ENCODE measurements at places on chromosomes 7 and 10.

DNA sequence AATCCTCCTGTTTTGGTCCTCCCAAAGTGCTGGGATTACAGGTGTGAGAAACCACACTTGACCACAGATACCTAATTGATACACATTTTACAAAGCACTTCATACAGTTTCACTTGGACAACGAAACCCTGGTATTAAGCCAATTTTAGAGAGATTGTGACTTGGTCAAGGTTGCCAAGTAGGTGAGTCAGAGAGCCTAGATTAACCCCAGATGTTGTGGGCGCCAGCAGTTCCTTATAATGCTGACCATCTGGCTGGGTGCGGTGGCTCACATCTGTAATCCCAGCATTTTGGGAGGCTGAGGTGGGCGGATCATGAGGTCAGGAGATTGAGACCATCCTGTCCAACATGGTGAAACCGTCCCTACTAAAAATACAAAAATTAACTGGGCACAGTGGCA lies 4.9 kb upstream of the PHKG1 start:
- DNase-seq, result no peak

DNA sequence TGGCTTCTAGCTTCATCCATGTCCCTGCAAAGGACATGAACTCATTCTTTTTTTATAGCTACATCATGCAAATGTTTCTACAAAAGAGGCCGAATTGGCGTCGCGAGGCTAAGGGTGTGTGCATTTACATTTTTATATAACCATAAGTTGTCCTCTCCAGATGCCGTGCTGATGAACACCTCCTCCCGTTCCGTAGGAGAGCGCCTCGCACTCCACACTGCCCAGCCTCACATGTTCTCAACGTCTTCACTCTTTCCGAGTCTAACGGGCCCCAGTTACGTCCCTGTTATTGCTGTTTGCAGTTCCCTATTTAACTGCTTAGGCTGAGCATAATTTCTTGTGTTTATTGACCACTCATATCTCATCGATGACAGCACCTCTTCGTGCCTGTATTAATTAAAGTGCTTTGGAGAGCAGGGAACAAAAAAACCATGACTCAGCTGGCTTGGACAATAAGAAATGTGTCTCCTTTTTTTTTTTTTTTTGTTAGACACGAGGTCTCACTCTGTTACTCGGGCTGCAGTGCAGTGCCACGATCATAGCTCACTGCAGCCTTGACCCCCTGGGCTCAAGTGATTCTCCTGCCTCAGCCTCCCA lies 113.5 kb upstream of the SDK1 start:
- DNase-seq, result no peak

- no peak for DNase-seq
These were observed 80.1 kb upstream of the PLXNA4 start for GRCh38 chr7:132656341-132656740.

DNA sequence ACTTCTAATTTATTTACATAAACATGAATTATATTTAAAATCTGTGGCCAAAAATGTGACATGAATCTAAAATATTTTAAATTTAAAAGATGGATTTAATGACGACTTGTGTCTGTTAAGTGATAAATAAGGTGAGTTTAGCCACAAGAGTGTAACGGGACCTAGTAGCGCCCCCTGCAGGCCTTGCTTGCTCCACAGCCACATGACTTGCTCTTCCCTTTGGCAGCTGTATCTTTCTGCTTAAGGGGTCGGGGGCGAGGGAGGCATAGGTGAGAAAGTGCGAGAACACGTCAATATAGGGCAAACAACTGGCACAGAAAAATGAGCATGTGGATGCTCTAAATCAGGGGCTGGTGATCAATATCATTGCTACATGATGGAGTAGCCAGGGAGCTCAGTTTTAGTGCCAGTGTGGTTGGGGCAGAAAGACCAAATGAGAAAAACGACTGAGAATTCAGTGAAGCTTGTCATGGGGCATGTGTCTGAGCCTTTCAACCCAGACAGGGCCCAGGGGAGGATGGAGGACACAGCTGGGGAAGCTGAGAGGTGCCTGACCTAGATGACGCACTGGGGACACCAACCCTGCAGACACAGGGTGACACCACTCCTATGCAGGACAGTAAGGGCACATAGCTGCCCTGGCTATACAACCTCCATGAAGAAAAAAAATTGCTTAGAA lies 49.8 kb downstream of the PAXIP1 start:
- no peak for DNase-seq

- no peak for DNase-seq
These were observed 70.5 kb upstream of the SP4 start for GRCh38 chr7:21357151-21358097.

- no peak for DNase-seq
These were observed 54.8 kb upstream of the PLPP4 start for GRCh38 chr10:120402147-120402766.

GRCh38 chr10:84198206-84198915 lies 4.0 kb downstream of the CDHR1 start:
- DNase-seq, result no peak

DNA sequence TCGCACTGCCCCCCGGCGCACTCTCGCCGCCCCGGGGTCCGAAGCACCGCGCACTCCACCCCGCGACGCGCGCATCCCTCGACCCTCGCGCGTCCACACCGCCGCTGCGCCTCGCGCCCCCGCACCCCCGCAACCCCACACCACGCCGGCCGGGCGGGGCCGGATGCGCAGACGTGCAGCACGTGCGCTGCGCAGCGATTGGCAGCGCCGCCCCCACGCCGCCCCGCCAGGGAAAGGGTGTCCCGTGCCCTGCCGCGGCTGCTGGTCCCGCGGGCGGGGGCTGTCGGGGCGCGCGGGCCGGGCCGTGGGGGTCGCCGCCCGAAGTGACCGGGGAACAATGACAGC lies 53.7 kb upstream of the KDM7A start:
- no peak for DNase-seq

GRCh38 chr10:110414548-110415309 lies 83.0 kb upstream of the DUSP5 start:
- DNase-seq, result no peak

GRCh38 chr7:31934551-31934950 lies 135.7 kb downstream of the PDE1C start:
- no peak for DNase-seq

DNA sequence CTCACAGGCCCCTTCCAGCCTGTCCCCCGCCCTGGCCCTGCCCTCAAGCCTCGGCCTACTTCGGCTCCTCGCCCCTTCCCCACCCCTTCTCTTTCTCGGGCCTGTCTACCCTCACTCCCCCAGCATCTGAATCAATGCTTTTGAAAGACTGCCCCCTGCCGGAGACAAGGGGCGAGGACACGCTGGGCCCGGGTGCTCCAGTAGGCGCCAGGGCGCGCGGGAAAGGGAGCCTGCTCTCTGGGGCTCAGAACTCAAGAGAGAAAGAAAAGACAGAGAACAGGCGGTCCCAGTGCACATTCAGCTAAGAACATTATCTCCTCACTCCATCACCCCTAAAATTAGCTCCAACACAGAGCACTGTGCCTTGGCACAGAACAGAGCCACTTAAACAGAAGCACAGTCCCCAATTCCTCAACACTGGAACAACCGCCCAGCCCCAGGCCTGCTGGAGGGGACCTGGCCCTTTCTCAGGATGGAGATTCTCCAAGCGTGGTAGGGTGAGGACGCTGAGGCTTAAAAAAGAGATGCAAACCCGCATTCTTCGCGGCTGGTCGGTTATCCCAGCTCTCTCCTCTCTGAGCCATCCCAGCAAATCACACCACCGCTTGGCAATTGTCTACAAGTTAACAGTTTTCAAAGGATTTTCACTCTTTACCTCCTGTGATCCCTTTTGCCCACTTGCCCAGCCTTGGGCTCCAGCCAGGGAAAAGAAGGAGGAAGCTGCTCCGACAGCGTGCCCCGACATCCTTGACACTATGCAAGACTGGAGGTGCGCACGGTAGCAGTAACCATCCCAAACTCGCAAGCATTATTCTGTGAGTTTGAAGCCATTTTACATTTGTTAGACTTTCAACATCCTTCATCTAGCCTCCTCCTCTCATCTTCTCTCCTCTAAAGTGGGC lies 2.1 kb downstream of the GIGYF1 start:
- peak; percentile 78 for DNase-seq

GRCh38 chr10:454860-455259 lies 234.6 kb downstream of the DIP2C start:
- no peak for DNase-seq

GRCh38 chr10:2300231-2300630 lies 562.9 kb upstream of the ADARB2 start:
- DNase-seq, result no peak

DNA sequence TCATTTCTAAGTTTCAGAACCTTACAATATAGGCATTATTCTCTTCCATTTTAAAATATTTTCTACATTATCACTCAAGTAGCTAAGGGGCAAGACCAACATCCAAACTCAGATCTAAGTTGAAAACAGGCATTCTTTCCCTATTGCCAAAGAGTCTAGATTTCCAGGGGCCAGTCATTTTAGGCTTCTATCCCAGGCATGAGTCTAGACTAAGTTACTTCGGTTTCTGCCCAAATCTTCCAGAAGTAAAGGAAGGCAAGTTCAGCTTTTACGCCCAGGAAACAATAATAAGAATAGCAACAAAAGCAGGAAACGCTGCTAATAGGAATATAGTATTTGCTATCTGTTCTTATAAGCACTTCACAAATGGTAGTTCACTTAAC lies 189.9 kb downstream of the DGKI start:
- no peak for DNase-seq

- peak; percentile 64 for DNase-seq
These were observed 43.6 kb downstream of the THNSL1 start for GRCh38 chr10:25059990-25060389.

- no peak for DNase-seq
These were observed 299.6 kb downstream of the INHBA start for GRCh38 chr7:41403291-41403690.

GRCh38 chr10:118956802-118957442 lies 72.6 kb upstream of the NANOS1 start:
- no peak for DNase-seq

DNA sequence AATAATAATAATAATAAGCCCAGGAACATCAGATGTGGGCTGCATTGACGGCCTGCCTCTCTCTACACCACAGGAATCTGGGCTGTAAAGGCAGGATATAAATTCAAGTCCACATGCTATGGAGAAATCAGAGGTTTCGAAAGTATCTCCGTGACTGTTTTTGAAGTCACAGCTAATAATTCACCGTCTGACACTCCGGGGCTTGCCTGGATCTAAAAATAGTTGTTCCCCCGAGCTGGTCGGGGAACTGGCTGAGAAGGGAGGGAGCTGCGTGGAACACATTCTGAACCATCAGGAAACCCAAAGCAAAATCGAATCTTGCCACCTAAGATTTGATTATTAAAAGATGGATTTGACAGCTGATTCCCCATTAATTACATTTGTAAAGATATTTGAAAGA lies 35.4 kb downstream of the KLF6 start:
- DNase-seq, result no peak

- DNase-seq, result peak; percentile 67
These were observed 9.5 kb downstream of the FAM241B start for GRCh38 chr10:69639291-69640195.

GRCh38 chr7:83739527-83739926 lies 90.6 kb upstream of the SEMA3E start:
- DNase-seq, result no peak

DNA sequence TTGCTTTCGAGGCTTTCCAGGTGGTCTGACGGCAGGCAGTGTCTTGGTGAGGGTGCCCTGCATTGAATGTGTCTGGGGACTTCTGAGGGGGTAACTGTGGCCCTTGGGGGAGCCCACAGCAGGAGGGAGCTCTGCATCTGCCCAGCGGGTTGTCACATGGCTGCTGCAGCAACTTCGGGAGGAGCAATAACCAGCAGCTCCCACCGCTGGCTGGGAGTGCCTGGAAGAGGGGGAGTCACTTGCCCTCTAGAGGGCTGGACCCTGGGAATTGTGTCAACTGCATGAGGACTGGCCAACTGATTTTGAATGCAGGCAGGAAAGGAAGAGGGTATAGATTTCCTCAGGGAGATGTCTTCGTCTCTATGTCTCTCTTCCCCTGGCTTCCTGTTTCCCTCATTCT lies 26.4 kb downstream of the C10orf120 start:
- DNase-seq, result no peak

GRCh38 chr10:78588194-78588811 lies 480.5 kb upstream of the ZMIZ1 start:
- DNase-seq, result no peak

GRCh38 chr7:157228864-157229422 lies 90.2 kb downstream of the UBE3C start:
- no peak for DNase-seq

DNA sequence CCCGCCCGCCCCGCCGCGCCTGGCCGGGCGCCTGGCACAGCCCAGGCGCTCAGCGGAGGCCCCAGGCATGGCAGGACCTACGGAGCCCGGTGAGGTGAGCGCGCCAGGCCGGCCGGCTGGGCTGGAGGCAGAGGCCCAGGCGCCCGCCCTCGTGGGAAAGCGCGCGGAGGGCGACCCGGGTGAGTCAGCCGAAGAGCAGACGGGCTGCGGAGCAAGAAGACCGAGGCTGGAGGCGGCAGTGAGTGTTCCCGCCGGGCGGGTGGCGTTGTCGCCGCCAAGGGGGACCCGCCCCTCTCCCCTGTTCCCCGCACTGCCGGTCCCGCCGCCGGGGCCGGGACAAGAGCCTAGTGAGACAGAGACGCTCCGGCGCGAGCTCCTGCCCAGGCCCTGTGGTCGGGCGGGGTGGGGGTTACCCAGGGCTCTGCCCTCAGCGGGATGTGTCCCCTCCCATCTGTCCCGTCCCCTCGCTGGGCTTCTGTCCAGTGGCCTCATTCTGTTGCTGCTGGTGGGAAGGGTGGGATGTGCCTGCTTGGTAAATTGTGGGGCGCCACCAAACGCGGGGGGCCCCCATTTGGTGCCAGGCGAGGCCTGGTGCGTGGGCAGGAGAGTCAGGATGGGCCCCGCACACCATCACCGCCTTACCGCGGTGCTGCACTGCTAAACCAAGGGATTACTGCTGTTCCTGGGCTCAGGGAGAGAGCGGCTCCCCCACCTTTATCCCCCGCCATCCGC lies 17.0 kb upstream of the NODAL start:
- DNase-seq, result no peak

DNA sequence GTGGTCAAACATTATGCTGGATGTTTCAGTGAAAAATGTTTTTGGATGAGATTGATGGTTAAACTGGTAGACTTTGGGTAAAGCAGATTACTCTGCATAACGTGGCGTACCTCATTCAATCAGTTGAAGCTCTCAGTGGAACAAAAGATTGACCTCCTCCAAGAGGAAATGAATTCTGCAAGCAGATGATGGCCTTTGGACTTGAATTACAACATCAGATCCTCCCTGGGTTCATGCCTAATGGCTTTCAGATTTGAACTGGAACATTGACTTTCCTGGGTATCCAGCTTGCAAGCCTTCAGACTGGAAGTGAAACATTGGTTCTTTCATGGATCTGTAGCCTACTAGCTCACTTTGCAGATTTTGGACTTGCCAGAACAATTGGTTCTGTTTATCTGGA lies 169.3 kb upstream of the MALRD1 start:
- no peak for DNase-seq

Measured in dorsolateral prefrontal cortex (tissue), 122 donors.